ENCODE measurements at places on chromosomes 12 and 14. TPM values are rescaled to one million over a fixed set of nuclear protein-coding genes. Genes with fewer than 3 reads are reported as not detected.

GRCh38 chr14:97077687-97078086 is 280.5 kb downstream of the VRK1 start:
- DNase-seq: no peak

The LRRIQ1 gene
- under 0.01 TPM for total RNA-seq

The ZNF10 gene
- 4.8 TPM for total RNA-seq

DNA sequence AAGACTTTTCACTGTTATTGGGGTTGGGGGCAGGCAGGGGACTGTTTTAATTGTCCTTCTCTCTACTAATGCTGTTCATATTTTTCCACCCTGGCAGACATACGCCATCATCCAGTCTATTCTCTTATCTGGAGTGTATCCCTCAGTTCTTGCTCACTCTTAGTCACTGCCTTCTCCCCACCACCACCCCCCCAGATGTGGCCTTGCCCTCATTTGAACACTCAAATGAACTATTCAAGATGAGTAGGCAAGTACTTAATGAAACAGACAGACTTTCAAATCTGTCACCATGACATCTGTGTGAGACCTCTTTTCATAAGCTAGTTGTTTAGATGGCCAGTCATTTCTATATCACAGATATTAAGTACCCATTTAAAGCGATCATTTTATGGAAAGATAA is 10.1 kb downstream of the NUDT4 start:
- DNase-seq: no peak

DNA sequence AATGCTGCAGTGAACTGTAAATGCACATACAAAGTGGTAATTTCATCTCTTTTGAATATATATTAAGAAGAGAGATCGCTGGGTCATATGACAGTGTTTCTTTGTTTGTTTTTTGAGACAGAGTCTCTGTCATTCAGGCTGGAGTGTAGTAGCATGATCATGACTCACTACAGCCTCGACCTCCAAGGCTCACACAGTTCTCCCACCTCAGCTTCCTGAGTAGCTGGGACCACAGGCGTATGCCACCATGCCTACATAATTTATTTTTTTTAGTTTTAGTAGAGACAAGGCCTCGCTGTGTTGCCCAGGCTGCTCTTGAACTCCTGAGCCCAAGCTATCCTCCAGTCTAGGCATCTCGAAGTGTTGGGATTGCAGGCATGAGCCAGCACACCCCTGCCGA is 62.4 kb upstream of the ACSS3 start:
- DNase-seq: no peak

- DNase-seq: no peak
Observed at GRCh38 chr12:43060742-43061141, 471.2 kb upstream of the PRICKLE1 start.

- no peak for DNase-seq
Observed at GRCh38 chr14:58466459-58466858, 38.9 kb downstream of the KIAA0586 start.

The DBX2 gene
- total RNA-seq: not detected

DNA sequence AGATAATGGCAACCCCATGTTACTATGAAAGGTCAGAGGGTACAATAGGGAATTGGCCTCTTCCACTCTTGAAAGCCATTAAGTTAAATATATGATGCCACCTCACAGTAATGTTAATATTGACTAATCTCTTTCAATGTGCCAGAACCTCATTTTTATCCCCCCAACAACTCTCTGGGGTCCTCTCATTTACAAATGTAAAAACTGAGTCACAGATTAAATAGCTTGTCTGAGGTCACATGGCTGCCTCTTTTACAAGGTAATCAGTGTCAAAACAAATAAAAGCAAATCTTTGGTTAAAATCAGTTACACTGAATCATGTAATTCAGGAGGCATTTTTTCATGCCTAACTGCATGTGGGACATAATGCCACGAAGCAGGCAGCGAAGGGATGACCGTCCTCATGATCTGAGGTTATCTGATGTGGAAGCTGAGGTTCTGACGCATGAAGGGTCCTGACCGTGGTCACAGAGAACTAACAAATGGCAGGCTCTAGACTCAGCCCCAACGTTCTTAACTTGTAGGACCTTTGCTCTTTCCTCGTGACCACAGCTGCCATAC is 78.5 kb downstream of the PTPN21 start:
- DNase-seq: no peak

DNA sequence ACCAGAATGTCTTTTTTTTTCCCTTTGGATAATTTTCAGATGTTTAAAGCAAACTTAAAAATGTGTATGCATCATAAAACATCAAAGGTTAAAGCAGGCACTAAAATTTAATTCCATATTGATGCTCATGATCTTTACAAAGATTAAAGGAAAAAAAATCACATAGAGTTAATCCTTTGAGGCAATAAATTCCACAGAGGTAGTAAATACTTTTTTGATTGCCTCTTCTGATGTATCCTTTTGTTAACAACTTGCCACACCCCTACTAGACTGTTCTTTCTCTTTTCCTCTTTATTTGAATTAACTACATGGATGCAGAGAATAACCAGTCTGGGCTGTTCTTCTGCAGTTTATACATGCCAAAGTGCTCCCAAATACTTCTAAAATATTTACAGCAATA is 45.2 kb upstream of the KCNJ8 start:
- DNase-seq: no peak

- DNase-seq: peak; percentile 81
Observed at GRCh38 chr14:92690171-92691011, 58.0 kb downstream of the LGMN start.

DNA sequence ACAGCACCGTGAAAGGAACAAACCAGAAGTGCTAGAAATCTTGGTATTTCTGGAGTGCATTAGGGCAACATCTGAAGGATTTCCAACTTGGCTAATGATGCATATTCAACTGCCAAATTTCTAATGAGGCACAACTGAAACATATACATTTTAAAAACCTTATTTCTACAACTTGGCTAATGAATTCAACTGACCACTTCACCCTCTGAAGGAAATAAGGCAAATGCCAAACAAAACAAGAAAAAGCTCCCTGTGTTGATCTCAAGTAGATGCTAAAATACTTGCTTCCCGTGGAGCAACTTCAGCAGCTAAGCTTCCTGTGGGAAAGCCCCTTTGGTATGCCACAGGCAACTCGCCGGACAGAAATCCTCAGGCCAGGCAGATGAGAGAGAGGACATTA is 167.1 kb downstream of the TTC7B start:
- DNase-seq: no peak

The SOX5 gene
- not detected for total RNA-seq

The GZMB gene
- total RNA-seq: not detected

DNA sequence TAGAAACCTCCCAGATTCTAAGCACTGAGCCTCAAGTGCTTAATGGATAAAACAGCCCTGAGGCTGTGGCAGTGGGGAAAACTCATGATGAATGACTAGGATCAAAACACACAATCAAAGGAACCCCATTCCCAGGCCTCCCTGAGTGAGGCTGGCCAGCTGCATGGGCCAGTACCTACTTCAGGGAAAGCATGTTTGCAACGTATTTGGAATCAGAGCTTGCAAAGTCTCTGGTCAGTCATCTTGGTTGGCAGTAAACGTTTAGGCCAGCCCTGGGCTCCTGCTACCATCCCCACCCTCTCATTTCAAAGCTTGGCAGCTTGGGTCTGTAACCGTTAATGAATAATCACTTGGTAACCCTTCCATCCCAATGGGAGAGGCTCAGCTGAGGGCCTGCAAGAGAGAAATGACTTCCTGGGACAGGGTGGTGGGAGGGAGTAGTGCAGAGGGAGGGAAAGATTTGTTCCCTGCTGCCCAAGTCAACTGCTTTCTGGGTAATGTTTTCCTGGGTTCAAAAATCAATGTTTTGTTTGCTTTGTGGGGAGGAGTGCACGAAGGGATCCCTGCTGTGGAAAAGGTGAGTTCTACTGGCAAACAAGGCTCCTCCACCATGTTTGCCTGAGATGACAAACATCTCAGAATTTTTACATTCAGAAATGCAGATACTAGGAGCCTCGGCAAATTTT is 2.0 kb upstream of the RNASE8 start:
- DNase-seq: no peak

DNA sequence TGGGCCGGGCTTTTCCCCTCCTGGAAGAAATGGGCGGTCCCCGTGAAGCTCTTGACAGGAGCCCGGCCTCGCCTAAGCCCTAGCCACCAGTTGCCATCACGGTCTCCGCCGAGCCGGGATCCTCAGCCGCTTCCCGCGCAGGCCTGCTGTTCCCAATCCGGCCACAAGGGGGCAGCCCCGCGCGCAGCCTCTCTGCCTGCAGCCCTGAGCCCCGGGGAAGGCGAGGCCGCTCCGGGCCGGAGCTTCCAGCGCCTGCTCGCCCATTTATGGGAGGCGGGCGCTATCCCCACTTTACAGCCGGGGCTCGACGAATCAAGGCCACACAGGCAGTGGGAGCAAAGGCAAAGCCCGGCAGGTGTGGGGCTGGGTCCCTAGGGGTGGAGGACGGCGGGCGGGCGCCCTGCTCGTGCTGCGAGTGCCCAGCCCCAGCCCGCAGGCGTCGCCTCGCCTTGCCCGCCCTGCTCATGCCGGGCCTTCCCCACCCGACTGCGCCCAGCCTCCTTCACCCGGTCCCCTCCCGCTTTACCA is 61.5 kb downstream of the LGMN start:
- DNase-seq: peak; percentile 73

The PLEKHH1 gene
- total RNA-seq: under 0.01 TPM

GRCh38 chr12:117967512-117967911 is 1.3 kb downstream of the KSR2 start:
- DNase-seq: no peak

DNA sequence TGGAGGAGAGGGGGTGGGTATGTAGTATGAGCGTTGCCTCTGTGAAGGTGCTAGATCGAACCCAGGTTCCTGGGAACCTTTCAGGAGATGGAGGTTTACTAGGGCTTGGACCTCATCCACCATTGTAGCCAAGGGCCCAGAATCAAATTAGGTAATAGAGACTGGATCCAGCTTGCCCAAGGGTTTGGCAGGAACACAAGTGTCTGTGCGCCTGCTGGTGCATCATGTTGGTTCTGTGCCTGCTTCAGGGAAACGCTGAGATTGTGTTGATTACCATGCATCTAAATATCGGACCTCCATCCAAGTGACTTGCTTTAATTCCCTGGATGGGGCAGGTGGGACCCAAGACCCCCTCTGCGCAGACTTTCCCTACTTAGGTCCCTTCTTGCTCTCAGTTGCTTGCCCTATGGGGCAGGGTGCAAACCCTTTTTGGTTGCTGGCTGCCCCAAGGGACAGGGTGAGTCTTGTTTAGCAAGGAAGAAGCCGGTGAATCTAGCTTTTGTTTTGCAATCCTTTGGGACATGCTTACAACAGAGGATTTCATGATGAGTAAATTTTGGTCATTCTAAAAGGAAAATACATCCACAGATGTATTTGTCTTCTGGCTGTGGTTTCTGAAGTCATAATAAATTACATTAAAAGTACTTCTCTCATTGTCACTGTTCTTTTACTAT is 189.8 kb upstream of the PRICKLE1 start:
- no peak for DNase-seq

DNA sequence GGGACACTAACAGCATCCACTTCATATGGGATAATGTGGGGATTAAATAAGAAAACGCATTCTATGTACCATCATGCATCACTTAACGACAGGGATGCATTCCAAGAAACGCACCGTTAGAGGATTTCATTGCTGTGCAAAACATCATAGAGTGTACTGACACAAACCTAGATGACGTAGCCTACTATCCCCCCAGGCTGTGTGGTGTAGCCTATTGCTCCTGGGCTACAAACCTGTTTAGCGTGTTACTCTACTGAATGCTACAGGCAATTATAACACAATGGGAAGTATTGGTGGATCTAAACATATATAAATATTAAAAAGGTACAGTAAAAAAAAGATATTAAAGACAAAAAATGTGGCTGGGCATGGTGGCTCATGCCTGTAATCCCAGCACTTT is 230.6 kb downstream of the KSR2 start:
- DNase-seq: no peak

GRCh38 chr14:21068521-21069387 is 1.4 kb upstream of the ARHGEF40 start:
- peak; percentile 78 for DNase-seq

The SMIM41 gene
- not detected for total RNA-seq

GRCh38 chr12:57086493-57087009 is 2.4 kb upstream of the NAB2 start:
- DNase-seq: peak; percentile 71

GRCh38 chr12:33251548-33251947 is 188.1 kb downstream of the SYT10 start:
- DNase-seq: no peak

GRCh38 chr12:22333713-22334409 is 646 bp downstream of the ST8SIA1 start:
- no peak for DNase-seq

DNA sequence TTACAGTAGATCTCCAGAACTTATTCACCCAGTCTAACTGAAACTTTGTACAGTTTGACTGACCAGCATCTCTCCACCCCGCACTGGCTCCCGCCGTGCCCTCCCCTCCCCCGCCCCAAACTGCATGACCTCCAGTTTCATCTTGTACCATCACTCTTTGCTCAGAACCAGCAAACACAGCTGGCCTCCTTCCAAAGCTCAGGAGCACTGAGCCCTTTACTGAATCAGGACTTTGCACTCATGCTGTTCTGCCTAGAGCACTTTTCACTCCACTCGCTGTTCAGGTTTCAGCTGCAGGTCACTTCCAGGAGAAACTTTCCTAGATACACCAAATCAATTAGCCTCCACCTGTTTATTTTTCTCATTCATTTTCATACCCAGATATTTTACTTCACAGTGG is 455.3 kb upstream of the PDE3A start:
- no peak for DNase-seq

The DCP1B gene
- total RNA-seq: 3.5 TPM

GRCh38 chr14:64266239-64266638 is 27.9 kb downstream of the ESR2 start:
- peak; percentile 65 for DNase-seq

- peak; percentile 36 for DNase-seq
Observed at GRCh38 chr12:49091836-49092085, 2.8 kb downstream of the DHH start.

GRCh38 chr14:84825481-84826251 is 704.3 kb upstream of the FLRT2 start:
- DNase-seq: no peak

- peak; percentile 48 for DNase-seq
Observed at GRCh38 chr12:92968176-92968813, 39.2 kb upstream of the EEA1 start.

DNA sequence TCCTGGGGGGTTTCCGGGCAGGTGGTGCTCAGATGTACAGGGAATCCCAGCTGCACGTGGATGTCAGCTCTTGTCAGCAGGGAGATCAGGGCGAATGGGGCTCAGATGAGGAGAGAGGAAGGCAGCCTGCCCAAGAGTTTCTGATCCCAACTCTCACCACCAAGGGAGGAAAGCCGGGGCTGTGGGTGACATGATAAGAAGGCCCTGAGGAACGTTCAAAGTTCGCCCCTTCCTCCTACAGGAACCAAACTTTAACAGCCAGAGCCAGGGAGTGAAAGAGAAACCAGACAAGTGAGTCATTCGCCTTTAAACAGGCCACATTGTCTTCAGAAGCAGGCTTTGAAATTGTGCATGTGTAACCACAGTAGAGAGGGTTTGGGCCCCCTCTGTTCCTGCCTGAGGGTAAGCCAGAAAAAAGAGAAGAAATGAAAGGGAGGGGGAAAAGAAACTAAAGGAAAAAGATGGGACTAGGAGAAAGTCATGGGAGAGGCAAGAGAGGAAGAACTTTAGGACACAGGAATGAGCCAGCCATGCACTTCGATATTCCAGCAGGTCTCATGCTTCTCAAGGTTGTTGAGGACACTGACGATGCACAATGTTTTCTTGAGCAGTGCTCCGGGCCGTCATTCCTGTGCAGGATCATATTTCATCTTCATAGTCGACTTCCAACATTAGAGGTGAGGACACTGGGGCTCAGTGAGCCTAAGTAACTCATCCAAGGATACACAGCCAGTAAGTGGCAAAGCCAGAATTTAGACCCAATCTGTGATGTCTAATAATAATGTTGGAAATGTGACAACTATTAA is 691.4 kb upstream of the TBX3 start:
- peak; percentile 73 for DNase-seq
